ENCODE measurements at places on chromosomes 2 and 18.

DNA sequence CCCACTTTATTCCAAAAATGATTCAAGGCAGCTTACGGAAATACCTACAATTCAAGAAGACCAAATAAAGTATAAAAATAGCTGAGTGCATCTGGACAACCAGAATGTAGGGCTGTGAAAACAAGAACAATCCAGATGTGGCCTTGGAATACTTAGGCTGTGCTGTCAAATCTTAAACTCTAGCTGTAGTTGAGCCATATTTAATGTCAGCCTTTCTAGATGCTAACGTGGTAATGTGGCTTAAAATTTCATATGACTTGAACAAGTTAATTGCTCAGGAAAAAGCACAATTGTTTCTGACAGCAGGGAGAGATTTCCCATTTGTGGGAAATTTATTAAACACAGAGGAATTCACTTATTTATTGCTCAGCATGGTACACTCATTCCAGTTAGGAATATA, 14.6 kb upstream of the NAPG start:
- no peak for DNase-seq

DNA sequence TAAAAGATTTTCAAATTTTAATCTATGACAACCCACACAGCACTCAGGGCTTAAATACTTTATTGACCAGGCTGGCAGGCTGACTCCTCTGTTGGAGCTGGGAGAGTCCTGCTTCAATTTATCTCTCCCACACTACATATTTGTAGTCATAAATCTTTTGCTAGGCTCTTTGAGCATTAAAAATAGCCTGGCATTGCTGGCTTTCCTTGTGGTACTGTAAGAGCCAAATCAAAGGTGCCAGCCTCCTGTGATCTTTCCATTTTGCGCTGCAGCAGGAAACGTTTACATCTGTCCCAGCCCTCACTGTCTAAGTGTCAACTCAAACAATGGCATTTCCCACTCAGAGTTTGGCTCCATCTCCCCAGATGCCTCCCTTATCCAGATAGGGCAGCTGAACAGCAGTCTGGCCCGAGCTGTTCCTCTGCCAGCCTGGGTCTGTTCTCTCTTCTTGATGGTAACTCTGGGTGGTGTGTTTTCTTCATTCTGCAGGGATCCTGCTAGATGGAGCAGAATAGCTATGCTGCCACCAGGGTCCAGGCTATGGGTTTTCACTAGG, 62.1 kb downstream of the LRRTM1 start:
- DNase-seq: no peak

DNA sequence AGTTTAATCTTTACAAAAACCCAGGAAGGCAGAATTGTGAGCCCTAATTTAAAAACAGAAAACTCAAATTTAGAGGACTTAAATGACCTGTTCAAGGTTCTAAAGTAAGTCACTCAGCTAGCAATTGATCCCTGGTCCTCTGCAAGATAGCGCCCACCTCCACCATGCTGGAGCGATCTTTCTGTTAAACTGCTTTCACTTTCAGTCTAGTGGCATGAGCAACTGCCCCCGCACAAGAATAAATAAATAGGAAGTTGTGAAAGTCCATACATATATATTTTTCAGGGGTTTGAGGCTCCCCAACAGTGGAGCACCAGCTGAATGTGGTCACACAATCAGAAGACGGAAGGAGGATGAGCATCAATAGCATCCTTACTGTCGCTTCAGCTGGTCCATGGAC, 217.9 kb downstream of the NAPG start:
- DNase-seq: no peak

- no peak for DNase-seq
Measured at GRCh38 chr2:28347596-28347995, 45.1 kb upstream of the FOSL2 start.

- no peak for DNase-seq
Measured at GRCh38 chr2:144835634-144836350, 315.9 kb upstream of the ZEB2 start.

DNA sequence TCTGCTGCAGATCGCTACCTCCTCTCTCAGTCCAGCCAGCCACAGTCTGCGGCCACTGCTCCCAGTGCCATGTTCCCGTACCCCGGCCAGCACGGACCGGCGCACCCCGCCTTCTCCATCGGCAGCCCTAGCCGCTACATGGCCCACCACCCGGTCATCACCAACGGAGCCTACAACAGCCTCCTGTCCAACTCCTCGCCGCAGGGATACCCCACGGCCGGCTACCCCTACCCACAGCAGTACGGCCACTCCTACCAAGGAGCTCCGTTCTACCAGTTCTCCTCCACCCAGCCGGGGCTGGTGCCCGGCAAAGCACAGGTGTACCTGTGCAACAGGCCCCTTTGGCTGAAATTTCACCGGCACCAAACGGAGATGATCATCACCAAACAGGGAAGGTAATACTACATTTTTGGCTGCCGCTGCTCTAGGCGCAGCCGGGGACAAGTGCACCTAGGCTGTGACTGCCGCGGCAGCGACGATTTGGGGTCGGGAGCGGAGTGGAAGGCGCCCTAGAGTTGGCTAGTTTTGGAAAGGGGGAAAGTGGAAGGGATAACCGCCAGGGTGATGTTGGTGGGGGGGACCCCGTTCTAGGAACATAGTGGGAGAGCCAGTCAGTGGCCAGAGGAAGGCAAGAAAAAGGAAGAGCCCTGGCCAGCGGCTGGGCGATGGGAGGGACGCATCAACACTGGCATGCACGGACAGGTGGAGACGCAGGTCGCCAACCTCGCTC, 776 bp downstream of the TBR1 start:
- peak; percentile 30 for DNase-seq

DNA sequence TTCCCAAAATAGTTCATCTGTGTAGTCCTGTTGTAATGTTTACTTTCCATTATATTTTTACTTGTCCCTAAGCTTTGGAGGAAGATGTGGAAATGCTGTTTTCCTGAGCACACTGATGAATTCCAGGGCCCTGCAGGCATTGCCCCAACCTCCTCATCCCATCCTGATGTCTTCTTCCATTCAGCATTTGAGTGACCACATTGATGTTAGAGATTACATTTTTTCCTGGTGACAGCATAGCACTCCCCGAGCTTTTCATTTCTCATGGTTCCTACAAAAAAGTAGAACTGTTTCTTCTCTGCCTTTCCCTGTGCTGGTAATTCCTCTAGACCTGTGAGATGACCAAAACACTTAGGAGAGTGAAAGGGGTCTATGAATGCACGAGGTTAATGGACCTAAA, 4.8 kb downstream of the IL36A start:
- DNase-seq: no peak

DNA sequence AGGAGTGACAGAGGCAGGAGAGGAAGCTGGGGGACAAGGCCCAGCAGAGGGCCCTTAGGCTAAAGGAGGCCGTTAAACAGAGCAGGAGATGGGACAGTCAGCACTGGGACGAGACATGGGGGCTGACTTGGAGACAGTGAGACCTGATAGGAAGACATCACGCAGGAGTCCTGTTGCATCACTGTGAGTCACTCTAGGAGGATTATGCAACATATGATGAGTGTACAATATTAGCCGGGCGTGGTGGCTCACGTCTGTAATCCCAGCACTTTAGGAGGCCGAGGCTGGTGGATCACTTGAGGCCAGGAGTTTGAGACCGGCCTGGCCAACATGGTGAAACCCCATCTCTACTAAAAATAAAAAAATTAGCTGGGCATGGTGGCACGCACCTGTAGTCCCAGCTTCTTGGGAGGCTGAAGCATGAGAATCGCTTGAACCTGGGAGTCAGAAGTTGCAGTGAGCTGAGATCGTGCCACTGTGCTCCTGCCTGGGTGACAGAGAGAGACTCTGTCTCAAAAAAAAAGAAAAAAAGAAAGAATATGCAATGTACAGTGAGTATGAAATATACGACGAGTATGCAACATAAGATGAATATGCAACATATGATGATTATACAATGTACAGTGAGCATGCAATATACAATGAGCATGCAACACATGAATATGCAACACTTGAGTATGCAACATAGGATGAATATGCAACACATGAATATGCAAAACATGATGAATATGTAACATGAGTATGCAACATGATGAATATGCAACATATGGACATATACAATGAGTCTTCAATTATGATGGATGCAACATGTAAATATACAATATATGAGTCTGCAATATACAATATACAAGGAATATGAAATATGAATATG, 83.3 kb upstream of the ID2 start:
- DNase-seq: no peak

DNA sequence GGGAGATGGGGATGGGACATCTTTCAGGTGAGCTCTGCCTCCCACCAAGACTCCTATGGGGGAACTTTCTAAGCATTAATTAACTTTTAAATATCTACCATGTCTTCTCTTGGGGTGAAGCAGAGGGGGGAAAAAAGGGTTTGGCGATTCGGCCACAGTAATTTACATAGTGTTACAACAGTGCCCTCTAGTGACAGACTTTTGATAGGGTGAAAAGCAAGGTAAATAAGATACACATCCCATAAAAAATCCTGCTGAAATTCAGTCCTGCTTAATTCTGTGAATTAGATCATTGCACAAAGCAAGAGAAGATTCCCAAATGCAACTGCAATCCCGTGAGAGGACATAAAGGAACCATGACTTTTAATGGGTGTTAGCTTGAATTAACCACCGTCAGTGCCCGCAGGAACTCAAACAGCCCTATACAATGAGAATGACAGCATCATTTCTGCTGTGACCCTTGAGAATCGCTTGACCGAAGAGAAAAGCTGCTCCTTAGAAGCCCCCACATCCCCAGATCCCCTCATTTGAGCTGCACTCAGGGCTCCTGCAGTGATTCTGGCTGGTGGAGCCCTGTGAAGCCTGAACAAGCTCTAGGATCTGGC, 32.8 kb downstream of the FAM124B start:
- DNase-seq: peak; percentile 9

DNA sequence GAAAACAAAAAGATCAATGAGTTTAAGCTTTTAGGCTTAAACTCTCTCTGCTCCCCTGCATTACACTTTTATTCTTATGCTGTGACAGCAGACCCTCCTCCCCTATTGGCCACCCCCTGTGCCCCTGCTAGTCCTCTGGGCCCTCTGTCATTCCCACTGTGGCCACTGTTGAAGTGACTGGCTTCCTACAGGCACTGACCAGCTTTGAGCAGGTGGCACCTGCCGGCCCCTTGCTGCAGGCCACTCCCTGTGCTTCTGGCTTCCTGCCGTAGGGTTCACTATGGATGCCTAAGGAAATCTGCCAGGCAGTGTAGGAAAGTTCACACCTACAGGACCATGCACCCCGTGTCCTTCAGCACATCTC, 156.5 kb upstream of the L3MBTL4 start:
- DNase-seq: no peak

Data from NCI-H1105 (cell line).